Stimulated activated CD8-positive, alpha-beta memory T cell treated with anti-CD3 and anti-CD28 coated beads, Interleukin-7, amount 100 ng/mL, for 1 hour (primary cell): ENCODE measurements at places on chromosomes 16 and 17.

GRCh38 chr16:86083382-86084002, 184.5 kb downstream of the IRF8 start:
- no peak for DNase-seq

GRCh38 chr17:49522357-49522890, 27.3 kb downstream of the NGFR start:
- DNase-seq: no peak

GRCh38 chr16:12535535-12536411, 267.9 kb downstream of the CPPED1 start:
- no peak for DNase-seq

DNA sequence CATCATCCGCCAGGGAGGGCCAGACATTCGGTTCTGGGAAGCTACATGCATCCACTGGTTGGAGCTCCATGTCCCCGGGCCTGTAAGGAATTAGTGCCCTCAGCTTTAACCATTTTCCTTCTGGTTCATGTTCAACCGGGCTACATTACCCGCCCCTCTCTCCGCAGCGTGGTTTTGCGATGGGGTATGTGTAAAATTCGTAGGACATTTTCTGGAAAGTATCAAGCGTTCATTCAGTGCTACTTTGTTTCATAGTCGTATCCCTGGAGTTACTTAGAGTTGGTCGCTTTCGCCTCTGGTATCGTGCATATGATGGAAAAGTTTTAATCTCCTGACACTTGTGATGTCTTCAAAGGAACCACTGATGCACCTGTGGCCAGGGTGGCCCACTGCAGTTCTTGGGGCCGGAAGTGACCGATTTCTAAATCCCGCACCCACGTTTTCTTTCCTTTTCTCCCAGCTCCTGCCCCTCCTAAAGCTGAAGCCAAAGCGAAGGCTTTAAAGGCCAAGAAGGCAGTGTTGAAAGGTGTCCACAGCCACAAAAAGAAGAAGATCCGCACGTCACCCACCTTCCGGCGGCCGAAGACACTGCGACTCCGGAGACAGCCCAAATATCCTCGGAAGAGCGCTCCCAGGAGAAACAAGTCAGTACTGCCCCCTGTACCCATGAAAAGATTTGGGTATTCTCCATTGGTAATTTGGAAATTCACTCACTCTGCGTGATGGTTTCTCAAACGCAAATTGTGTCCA, 637 bp downstream of the RPL23A start:
- no peak for DNase-seq

- no peak for DNase-seq
Measured at GRCh38 chr17:72386619-72387237, 265.9 kb downstream of the SOX9 start.

DNA sequence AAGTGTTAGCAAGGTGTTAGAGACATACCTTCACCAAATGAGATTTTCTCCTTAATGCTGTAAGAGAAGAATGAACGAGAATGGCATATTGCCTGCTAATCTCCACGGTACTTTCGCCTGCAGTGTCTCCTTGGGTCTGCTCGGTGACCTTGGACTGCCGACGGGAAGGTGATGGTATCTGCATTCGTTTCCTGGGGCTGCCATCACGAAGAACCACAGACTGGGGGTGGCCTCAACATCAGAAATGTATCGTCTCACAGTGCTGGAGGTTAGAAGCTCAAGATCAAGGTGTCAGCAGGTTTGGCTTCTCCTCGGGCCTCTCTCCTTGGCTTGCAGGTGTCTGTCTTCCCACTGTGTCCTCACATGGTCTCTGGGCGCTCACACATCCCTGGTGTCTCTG, 86.3 kb upstream of the TNRC6C start:
- no peak for DNase-seq

- no peak for DNase-seq
Measured at GRCh38 chr16:13425836-13426235, 494.1 kb upstream of the ERCC4 start.

DNA sequence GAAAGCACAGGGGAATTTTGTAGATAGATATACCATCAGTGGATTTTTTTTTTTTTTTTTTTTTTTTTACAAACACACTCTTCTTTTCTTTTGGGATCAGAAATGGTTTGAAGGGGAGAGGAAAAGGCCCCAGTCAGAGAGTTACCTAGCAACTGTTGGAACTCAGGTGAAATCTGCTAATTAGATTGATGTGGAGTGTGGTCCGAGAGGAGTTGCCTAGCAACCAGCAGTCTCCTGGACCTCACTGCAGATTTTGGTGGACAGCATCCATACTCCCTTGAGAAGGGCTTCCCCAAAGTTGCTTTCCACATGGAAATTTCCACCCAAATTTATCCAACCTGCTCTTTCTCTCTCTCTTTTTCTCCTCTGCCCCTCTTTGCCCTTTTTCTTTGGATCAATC, 165.4 kb downstream of the UTP18 start:
- no peak for DNase-seq

GRCh38 chr17:78398390-78398789, 19.9 kb downstream of the PGS1 start:
- no peak for DNase-seq

- no peak for DNase-seq
Measured at GRCh38 chr16:89481356-89481955, 8.9 kb downstream of the ANKRD11 start.

DNA sequence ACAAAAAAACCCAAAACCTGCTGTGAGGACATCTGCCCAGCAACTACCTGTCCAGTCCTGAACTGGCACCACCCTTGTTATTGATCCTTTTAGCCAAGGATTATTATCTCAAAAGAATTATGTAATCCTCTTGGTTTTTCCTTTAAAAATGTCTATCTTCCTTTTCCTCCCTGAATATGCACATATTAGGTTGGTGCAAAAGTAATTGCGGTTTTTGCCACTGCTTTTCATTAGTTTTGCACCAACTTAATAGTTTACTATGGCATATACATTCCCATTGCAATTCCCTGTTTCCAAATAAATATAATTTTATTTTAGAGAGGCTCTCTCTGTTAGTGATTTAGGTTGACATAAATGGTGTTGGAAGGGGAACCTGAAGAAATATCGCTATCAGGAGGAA, 51.3 kb downstream of the MPHOSPH6 start:
- no peak for DNase-seq

DNA sequence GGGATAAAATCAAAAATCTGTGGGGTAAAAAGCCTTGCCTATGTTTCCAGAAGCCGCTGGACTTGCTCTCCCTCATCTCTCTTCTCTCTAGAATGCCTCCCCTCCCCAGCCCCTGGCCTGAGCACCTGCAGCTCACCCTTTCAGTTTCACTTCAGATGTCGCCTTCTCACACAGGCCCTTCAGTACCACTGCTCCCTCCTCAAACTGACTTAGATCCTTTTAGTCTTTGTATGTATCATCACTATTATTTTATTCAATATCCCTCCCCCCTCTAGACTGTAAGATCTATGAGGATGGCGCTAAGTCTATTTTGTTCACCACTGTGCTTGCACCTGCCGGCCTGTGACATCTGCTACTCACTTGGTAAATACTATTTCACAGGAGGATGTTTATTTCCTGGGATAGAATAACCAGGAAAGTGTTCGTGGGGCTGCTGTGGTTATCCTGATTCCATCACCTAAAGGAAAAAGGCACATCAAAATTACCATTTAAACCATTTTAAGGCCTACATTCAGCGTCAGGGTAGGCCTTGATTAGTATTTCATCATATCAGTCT, 122.3 kb downstream of the MRTFB start:
- no peak for DNase-seq

GRCh38 chr16:86821895-86822294, 243.5 kb downstream of the FOXL1 start:
- DNase-seq: no peak

- DNase-seq: no peak
Measured at GRCh38 chr16:18948372-18949020, 22.3 kb upstream of the SMG1 start.

DNA sequence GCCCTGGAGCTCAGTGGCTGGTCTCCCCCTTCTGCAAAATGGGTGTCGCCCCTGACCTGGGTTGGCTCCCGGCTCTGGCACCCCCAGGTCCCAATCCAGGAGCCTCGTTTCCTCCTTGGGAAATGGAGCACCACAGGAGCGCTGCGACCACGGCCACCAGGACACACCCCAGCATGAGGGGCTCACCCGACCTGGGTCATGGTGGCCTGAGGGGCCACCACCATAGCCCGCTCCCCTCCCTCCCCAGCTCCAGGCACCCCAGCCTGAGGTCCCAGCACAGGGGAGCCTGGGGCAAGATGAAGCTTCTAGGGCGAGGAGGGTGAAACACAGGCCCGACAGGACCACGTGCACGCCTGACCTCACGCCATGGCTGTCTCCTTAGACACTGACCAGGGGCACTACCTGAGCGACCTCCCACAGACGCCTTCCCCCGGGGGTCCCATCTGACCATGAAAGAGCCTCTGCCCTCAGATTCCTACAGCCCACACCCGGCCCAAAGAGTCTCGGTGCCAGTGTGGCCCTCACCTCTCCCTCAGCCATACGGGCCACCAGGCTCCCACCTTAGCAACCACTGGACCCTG, 11.8 kb downstream of the BCAR1 start:
- DNase-seq: no peak

GRCh38 chr17:142102-142661, 4.8 kb downstream of the SCGB1C2 start:
- DNase-seq: no peak

DNA sequence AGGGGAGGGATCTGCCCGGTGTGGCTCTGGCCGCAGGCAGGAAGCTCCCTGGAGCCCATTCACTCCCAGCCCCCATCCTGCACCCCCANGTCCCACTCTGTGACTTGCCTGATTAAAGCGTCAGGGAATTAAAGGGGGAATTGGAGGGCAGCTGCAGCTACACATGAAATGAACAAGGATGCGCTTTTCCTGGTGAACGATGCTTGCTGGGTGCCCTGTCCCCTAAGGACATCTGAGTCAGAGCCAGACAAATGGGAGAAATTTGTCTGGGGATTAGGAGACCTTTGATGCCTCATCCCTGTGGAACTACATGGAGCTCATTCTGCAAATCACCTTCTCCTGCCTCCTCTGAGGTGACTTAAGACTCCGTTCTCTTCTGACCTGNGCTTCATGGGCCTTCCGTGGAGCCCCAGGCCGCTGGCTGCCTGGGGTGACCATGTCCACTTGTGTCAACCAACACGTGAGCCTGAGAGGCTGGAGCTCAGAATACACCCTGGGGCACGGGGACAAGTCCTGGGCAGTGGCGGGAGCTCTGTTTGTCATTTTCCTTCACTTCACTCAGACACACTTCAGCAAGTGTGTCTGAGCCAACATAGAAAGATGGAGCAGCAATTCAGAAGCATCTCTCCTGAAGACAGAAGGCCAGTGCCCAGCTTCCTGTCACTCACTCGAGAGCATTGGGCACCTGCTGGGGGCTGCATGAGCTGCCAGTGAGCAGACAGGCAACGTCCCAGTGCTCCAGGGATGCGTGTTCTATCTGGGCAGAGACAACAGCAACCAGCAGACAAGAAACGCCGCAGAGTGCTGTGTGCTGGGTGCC, 54.1 kb downstream of the METRNL start:
- no peak for DNase-seq

GRCh38 chr17:80164185-80164584, 5.6 kb upstream of the CARD14 start:
- no peak for DNase-seq

DNA sequence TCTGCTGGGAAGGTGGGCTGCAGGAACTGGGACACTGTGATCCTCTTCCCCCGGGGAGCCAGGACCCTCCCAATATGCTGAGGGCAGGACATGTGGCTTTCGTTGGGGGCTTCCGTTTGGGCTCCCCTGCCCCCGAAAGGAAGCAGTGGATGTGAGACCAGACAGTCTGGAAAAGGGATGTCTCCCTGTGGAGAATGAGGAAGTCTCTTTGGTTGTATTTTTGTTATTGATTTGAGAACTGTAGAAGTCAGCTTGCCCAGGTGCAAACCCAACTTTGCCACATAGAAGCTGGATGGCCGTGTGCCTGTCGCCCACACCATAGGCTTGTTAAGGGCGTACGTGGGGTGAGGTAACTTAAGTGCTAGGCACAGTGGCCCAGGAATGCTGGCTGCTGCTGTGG, 18.8 kb downstream of the LLGL2 start:
- DNase-seq: no peak

GRCh38 chr17:62892870-62893338, 73.1 kb upstream of the TANC2 start:
- DNase-seq: peak; percentile 1

- DNase-seq: no peak
Measured at GRCh38 chr17:2510559-2510958, 1.1 kb downstream of the METTL16 start.

DNA sequence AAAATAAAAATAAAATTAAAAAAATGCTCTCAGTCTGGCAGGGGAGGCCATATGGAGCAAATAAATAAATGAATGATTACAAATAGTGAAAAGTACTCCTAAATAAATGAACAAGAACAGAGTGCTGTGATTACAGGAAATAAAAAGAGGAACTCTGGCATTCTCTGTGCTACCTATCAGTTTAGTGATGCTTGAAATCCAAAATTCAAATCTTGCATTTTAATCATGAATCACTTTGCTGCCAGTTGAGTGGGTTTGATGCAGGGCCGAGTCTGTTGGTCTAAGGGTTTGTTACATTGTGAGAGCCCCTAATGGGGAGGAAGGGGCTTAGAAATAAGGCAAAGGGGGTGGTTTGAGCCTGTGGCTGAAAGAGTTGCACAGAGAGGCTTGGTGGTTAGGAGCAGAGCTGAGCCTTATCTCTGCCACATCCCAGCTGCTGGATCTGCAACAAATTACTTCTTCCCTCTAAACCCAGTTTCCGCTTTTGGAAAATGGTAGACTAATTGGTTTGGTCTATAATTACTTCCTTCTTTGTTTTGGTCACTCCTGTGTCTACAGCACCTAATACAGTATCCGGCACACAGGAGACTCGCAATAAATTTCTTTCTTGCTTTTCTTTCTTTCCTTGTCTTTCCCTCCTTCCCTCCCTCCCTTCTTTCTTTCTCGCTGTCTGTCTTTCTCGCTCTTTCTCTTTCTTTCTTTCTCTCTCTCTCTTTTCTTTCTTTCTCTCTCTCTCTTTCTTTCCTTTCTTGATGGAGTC, 6.3 kb upstream of the ABCC1 start:
- no peak for DNase-seq

GRCh38 chr16:84323606-84324005, 28.9 kb downstream of the WFDC1 start:
- DNase-seq: no peak

DNA sequence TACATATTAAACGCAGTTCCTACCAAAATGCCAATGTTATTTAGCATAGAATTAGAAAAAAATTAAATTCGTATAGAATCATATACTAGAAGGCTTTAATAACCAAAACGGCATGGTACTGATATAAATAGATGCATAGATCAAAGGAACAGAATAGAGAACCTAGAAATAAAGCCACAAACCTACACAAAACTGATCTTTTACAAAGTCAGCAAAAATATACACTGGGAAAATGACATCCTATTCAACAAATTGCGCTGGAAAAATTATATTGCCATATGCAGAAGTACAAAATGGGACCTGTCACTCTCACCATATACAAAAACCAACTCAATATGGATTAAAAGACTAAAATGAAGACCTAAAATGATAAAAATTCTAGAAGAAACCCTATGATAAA, 1882.6 kb downstream of the TP53TG3F start:
- no peak for DNase-seq

- DNase-seq: no peak
Measured at GRCh38 chr17:75689441-75689873, 22.3 kb downstream of the SAP30BP start.
